ENCODE measurements at places on chromosomes 5 and 9. TPM values are rescaled to one million over a fixed set of nuclear protein-coding genes. Genes with fewer than 3 reads are reported as not detected.

- DNase-seq, result no peak
These were observed 54.4 kb downstream of the CCDC192 start for GRCh38 chr5:127757576-127757975.

DNA sequence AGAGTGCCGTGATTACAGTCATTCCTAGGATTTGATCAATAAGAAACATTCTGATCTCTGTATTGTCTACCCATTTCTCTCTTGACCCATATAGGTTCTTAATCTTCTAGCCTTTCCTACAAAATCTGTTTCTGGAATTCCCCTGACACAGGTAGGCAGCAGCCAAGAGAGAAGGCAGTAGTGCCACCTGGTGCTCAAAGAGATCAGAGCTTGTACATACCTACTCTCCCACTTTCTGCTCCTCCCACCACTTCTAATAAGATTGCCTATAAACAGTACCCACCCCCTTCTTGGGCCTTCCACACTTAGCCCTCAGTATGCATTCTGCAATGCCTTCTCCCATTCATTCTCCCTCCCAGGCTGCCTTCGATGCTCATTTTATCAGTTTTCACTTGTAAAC lies 117.4 kb upstream of the RORB start:
- DNase-seq, result no peak

- no peak for DNase-seq
These were observed 1637.8 kb upstream of the C9orf72 start for GRCh38 chr9:29211003-29211579.

- DNase-seq, result no peak
These were observed 58.1 kb upstream of the HSPB3 start for GRCh38 chr5:54397420-54397819.

GRCh38 chr5:127586066-127586770 lies 62.7 kb upstream of the CTXN3 start:
- DNase-seq, result no peak

- no peak for DNase-seq
These were observed 1346.4 kb downstream of the EFNA5 start for GRCh38 chr5:106324356-106324755.

BHMT2 gene
- total RNA-seq, result 5.4 TPM

IFNB1 gene
- total RNA-seq, result not detected

DMXL1 gene
- total RNA-seq, result 37.2 TPM

NTNG2 gene
- total RNA-seq, result 0.15 TPM

DBH gene
- total RNA-seq, result 0.06 TPM

TSLP gene
- total RNA-seq, result 0.30 TPM
